ENCODE measurements at places on chromosomes 2 and 18.

- DNase-seq, result no peak
Measured at GRCh38 chr2:104914509-104914908, 60.6 kb downstream of the POU3F3 start.

DNA sequence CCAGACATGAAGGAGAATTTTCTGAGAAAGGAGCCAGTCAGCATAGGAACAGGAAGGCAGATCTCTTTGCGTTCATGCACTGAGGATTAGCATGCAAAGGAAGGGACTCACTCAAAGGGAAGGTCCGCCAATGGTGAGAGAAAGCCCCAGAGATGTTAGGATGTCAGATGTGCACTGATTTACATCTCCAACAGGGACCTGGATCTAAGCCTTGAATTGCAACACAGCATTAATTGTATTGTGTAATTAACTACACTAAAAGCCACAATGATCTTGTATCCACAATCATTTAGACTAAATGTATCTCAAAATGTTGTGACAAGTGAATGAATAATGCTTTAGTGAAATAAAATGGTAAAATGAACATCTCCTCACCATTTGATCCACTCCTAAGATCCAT, 4.2 kb downstream of the SERPINB5 start:
- no peak for DNase-seq

GRCh38 chr2:28169492-28169891, 223.2 kb upstream of the FOSL2 start:
- DNase-seq, result no peak

DNA sequence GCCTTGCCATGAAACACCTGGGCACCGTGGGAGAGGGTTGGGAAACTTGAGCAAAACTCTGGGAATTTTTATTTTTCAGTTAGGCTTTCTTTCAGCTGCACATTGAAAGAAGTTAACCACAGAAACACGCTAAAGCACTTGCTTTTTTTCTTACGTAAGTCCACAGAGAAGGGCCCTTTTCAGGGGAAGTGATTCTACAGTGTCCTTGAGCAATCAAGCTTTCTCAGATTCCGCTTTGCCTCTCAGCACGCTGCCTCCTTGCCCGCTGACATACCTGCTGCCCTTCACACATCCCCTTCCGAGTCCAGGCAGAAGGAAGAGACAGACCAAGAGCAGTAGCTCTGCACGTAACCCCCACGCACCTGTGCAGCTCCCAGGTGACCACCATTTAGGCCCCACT, 135.5 kb upstream of the MYT1L start:
- DNase-seq, result no peak

GRCh38 chr2:100834221-100834620, 14.3 kb downstream of the NPAS2 start:
- DNase-seq, result no peak

GRCh38 chr2:27191070-27191829, 20.6 kb upstream of the ATRAID start:
- DNase-seq, result no peak

GRCh38 chr2:133218204-133218603, 350.1 kb downstream of the NCKAP5 start:
- no peak for DNase-seq

DNA sequence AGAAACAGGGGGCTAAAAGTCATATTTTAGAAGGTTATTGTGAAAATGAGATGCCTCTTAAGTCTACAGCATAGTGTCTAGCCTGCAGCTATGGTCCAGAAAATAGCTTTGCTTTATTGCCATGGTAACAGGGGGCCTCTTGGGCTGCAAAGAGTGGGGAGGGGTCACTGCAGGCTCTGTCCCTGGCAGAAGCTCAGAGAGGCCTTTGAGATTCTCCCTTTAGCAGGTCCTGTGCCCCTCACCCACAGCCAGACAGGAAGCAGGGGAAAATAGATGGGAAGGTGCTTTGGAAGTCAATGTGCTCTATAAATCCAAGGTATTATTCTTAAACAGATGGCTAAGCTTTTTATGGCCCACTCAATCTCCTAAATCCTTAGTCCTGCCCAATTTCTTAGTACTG, 1021.3 kb upstream of the GYPC start:
- DNase-seq, result no peak

DNA sequence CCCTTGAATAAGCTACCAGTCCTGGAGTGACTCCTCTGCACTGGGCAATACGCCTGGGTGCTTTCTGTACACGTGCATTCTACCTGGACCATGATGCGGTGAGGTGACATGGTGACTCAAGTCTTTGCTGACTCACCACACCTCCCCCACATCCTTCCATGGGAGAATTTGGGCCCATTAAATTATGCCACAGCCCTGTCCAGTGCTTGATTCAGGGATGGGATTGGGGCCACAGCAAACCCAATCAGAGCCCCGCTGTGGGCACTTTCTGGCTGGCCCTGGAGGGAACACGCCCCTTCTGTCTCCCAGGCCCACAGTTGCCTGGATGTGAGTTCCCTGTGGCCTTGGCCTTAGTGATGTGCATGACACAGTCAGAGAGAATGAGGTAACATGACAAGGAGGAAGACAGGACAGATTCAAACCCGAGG, 86.9 kb downstream of the LRRC30 start:
- DNase-seq, result no peak

GRCh38 chr2:109288544-109289368, 159.8 kb downstream of the SH3RF3 start:
- no peak for DNase-seq

GRCh38 chr2:192267484-192267883, 72.8 kb upstream of the TMEFF2 start:
- DNase-seq, result no peak

DNA sequence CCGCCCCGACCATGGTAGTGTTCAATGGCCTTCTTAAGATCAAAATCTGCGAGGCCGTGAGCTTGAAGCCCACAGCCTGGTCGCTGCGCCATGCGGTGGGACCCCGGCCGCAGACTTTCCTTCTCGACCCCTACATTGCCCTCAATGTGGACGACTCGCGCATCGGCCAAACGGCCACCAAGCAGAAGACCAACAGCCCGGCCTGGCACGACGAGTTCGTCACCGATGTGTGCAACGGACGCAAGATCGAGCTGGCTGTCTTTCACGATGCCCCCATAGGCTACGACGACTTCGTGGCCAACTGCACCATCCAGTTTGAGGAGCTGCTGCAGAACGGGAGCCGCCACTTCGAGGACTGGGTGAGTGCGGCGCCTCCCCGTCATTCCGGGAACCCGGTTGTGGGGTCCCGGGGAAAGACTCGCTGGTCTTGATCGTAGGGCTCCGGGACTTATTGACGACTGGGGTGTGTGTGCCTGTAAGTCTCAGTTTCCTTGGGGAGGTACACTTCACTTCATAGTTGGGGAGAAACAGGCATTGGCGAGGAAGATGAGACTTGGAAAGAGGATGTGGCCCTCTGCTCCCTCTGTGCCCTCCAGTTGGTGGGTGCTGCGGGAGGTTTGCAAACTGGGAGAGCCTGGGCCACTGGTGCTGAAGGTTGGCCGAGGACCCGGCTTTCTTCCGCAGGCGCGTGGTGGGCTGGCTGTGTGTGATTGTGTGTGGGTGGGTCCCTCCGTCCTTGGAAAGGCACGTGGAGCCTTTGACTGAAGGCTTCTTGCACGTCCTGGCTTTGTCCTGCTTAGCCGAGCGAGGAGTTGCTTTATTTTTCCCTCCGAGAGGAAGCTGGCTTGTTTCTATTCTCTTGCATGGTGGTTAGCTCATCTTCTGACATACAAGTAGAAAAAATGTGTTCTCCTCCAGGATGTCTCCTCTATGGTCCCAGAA, 886 bp downstream of the PRKCE start:
- DNase-seq, result no peak

DNA sequence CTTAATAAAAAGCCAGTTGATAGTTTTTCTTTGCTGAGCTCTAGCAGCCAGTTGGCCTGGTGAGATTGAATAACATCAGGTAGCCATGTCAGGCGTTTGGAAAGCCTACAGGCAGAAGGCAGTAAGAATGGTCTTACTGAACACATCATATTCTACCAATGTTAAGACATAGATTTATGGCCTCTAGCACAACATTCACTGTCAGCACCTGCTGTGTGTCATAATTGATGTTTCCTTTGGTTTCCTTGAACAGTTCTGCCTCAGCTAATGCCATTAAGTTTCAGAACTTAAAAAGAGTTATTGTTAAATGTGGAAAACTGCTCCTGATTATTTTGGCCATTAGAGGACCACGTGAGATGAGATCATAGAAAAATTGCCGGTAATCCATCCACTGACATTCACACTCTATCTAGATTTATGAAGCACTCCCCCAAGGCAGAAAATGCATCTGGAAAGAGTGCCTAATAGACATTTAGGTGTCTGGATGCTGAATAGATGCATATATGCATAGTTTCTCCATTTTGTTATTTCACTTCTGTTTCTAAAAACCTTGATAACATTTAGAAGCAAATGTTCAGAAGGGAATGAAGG, 434.7 kb downstream of the PTPRM start:
- no peak for DNase-seq

DNA sequence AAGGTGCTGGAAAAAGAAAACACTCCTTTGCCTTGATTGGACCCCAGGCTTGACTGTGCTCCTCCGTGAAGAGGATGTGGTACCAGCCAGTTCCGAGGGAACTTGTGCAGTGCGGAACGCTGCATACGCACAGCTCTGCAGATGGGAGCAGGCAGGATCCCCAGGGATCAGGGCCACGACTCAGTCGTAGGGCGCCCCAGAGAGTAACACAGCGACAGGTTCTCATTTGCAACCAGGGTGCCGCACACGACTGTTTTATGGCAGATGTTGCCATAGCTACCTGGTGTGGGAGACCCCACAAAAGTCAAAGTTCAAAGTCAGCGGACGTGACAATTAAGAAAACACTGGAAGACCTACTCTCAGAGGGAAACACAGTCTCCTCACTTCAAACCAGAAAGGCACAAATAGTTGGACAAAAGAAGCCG, 779 bp downstream of the MALL start:
- no peak for DNase-seq

GRCh38 chr18:12283666-12284065, 24.4 kb upstream of the TUBB6 start:
- no peak for DNase-seq

- DNase-seq, result no peak
Measured at GRCh38 chr2:9024575-9024974, 21.1 kb upstream of the MBOAT2 start.

GRCh38 chr2:74293191-74293991, 49.8 kb downstream of the SLC4A5 start:
- DNase-seq, result no peak

DNA sequence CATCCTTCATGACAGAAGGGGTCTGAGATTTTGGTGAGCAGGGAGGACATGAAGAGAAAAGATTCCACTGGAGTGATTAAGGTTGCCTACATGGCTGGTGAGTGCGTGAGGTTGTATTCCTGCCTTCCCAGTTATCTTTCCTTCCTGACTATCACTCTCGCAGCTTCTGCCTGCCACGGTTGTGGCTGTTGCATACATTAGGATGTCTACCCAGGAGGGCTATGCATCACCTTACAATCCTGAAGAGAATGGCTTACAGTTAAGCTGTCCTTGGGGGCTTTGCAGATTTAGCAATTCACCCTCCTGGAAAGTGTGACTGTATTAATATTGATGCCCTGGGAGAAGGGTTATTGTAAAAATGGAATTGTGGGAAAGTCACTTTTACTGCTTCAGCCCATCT, 571.0 kb downstream of the TSN start:
- no peak for DNase-seq

DNA sequence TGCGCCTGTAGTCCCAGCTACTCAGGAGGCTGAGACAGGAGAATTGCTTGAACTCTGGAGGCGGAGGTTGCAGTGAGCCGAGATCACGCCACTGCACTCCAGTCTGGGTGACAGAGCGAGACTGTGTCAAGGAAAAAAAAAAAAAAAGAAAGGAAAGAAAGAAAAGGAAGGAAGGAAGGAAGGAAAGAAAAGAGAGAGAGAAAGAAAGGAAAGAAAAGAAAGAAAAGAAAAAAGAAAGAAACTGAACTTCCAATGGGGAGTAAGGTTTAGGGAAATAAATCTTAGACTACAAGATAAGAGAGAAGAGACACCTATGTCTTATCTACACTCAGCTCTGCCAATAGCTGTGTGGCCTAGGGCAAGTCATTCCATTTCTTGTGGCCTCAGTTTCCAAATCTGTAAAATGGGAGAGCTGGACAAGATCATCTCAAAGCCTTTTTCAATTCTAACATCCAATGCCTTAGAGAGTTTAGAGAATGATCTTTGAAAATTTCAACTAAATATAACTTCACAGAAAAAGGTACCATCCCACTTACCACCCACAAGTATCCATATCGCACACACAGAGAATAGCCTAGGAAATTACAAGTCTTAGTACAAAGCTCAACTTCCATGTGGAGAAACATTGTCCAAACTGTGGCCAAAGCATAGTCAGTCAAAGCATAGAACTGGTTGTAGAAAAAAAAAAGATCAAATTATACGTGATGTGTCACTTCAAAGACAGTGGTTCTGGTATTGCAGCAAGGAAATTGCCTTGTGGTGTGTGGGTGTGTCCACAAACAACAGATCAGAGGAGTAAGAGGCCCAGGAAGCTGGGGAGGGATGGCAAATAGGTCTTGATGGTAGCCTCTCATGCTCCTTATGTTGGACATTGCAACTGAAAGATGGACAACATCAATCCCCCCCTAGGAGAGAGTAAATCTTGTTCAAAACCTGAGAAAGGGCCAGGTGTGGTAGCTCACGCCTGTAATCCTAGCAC, 42.4 kb downstream of the SLC14A2 start:
- DNase-seq, result no peak

GRCh38 chr18:27608742-27609141, 423.6 kb upstream of the CHST9 start:
- no peak for DNase-seq

- DNase-seq, result no peak
Measured at GRCh38 chr18:43382641-43383403, 105.5 kb upstream of the SYT4 start.

GRCh38 chr2:4549666-4550210, 846.4 kb downstream of the DCDC2C start:
- DNase-seq, result no peak

- no peak for DNase-seq
Measured at GRCh38 chr2:177712462-177712861, 319.9 kb downstream of the AGPS start.

DNA sequence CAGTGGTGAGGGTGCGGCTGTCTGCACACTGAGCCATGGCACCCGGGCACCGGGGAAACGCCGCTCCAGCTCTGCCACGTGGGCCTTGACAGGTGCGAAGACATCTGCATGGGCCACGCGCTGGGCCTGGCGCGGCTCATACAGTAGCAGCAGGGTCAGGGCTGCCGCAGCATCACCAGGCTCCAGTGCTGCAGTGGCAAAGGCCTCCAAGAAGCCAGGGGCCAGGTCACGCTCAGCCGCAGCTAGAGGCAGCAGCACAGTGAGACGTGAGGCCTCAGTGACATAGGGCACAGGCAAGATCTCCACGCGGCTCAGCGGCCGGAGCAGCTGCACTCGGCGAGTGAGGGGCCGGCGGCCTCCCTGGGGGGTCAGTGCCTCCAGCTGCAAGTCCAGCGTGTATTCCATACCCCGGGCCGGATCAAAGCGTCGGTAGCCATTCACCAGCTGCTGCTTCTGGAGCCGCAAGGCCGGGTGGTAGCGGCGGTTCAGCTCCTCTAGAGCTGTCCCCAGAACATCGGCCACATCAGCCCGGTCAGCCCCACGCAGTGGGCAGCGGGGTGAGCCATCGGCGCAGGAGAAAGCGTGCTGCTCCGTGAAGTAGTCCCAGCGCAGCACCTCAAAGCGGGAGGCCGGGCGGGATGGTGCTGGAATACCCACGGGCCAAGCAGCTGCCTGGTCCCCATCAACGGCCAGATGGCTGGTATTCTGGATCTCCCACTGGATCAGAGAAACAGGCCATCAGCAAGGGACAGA, 3.5 kb downstream of the CHPF start:
- no peak for DNase-seq

All from stimulated activated CD8-positive, alpha-beta memory T cell treated with anti-CD3 and anti-CD28 coated beads, Interleukin-4, amount 100 ng/mL, for 24 hours (primary cell).